ENCODE measurements at places on chromosomes 4 and X. TPM values are rescaled to one million over a fixed set of nuclear protein-coding genes. Genes with fewer than 3 reads are reported as not detected.

DRD5 gene
- total RNA-seq: not detected

VAMP7 gene
- 37.8 TPM for total RNA-seq

FAM149A gene
- total RNA-seq: 1.6 TPM

DCAF4L1 gene
- total RNA-seq: 0.11 TPM

GRIA3 gene
- not detected for total RNA-seq

ART3 gene
- total RNA-seq: not detected

SUV39H1 gene
- total RNA-seq: 21.9 TPM

NHSL2 gene
- 0.38 TPM for total RNA-seq

MAGEA1 gene
- total RNA-seq: not detected

AFF2 gene
- not detected for total RNA-seq

TBC1D9 gene
- 8.7 TPM for total RNA-seq

PABPC1L2A gene
- not detected for total RNA-seq

THAP9 gene
- 1.8 TPM for total RNA-seq

NUDT10 gene
- 0.45 TPM for total RNA-seq

ZNF275 gene
- total RNA-seq: 6.2 TPM

ARHGEF9 gene
- 6.3 TPM for total RNA-seq

STATH gene
- total RNA-seq: not detected

CXorf58 gene
- 0.07 TPM for total RNA-seq

GLUD2 gene
- 2.9 TPM for total RNA-seq

TCEAL6 gene
- total RNA-seq: not detected
